ENCODE measurements at places on chromosomes 1 and 21.

DNA sequence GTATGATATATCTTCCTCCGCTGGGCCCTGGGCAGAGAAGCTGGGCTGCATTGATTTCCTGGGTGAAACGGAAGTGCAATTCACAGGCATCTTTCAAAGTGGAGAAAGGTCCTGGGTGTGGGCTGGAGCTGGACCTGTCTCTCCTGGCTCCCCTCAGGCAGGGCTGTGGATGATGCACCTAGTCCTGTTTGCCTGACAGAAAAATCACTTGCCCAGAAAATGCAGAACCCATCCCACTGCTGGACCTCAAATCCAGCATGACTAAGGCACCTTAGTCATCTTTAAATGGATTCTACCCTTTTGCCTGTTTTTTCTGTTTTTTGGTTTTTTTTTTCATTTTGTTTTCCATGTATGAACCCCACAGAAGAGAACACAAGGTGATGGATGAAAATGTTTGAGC, 49.7 kb downstream of the MYSM1 start:
- DNase-seq = peak; percentile 15

- no peak for DNase-seq
Measured at GRCh38 chr1:160005070-160005469, 26.7 kb downstream of the PIGM start.

DNA sequence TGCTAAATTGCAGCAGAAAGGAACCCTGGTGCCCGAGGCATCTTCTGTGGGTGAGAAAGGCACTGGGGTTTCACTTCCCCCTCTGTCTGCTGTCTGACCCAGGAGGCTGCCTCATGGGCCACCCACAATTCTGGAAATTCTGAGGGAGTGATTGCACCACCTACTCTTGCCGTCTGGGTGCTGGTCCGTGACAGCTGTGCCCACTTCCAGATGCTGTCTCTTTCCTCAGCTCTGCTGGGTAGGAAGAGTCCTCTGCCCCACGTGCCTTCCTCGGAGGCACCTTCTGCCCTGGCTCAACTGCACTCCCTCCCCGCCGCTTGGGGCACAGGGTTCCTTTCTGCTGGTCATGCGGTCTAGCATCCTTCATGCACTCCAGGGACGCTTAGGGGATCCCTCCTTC, 96.3 kb downstream of the ARHGEF10L start:
- no peak for DNase-seq

GRCh38 chr1:230867903-230868735, at the start of gene C1orf198:
TSS of gene C1orf198 (minus strand) at chr1:230868521. CDS start at chr1:230868512, 9 bp downstream.
- DNase-seq = peak; percentile 65

- DNase-seq = no peak
Measured at GRCh38 chr1:110465814-110466380, 14.9 kb downstream of the PROK1 start.

- DNase-seq = no peak
Measured at GRCh38 chr1:94401206-94401605, 17.0 kb upstream of the ABCD3 start.

GRCh38 chr21:14589855-14590563, 43.9 kb upstream of the SAMSN1 start:
- DNase-seq = no peak

GRCh38 chr21:30629200-30629599, 5.8 kb upstream of the KRTAP20-2 start:
- DNase-seq = no peak

DNA sequence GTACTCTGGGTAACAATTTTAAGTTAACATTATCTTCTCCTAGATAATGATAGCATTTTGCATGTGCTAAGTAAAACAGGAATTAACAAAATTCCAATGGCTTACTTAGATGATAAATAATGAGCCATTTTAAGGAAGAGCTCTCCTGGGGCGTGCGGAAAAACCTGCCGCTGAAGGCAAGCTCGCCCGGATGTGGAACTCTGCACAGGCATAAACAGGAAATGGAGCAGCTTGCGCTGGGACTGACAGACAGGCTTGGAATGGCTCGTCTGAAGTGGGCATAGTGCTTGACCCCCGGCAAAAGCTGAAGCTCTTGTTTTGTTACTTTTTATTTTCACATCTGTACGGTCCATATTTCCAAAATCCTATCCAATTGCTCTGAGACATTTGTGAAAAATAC, 169.2 kb downstream of the ZNF281 start:
- DNase-seq = no peak

GRCh38 chr1:159790237-159790917, 9.6 kb downstream of the DUSP23 start:
- peak; percentile 15 for DNase-seq

DNA sequence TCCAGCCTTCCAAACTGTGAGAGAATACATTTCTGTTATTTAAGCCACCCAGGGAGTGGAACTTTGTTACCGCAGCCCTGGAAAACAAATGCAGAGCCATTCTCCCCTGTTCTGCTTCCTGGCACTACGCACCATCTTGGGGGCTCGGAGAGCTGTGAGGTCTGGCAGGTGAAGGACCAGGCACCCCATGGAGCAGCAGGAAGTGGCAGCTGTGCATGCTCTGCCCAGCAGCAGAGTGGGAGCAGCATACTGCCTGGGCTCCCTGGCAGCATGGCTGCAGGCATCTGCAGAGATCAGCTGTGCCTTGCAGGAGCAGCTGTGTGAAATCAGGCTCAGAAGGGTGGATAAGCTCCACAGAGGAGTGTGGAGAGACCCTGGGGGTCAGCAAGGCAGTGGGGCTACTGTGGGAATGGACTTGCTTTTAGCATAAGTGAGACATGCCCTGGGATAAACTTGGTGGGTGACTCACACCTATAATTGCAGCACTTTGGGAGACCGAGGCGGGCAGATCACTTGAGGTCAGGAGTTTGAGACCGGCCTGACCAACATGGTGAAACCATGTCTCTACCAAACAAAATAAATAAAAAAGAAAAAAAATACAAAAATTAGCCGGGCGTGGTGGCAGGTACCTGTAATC, 17.7 kb upstream of the ZSCAN20 start:
- DNase-seq = no peak

GRCh38 chr1:17831597-17831996, 76.5 kb downstream of the ACTL8 start:
- DNase-seq = peak; percentile 59

DNA sequence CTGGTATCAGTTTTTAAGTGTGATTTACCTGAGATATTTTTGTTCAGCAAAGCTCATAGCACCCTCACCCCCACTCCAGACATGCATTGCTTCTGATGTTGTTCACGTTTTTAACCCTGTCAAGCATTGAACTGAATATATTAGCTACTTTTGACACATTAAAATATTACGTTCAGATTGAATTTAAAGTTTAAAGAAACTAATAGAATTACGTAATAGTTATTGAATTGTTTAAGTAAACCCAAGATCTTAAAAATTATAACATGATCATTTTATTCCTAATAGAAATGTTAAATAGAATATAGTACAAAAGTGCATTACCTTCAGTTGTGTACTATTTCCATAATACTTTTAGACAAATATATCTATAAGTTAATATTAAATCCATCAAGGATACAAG, 18.9 kb downstream of the GLRX2 start:
- no peak for DNase-seq

DNA sequence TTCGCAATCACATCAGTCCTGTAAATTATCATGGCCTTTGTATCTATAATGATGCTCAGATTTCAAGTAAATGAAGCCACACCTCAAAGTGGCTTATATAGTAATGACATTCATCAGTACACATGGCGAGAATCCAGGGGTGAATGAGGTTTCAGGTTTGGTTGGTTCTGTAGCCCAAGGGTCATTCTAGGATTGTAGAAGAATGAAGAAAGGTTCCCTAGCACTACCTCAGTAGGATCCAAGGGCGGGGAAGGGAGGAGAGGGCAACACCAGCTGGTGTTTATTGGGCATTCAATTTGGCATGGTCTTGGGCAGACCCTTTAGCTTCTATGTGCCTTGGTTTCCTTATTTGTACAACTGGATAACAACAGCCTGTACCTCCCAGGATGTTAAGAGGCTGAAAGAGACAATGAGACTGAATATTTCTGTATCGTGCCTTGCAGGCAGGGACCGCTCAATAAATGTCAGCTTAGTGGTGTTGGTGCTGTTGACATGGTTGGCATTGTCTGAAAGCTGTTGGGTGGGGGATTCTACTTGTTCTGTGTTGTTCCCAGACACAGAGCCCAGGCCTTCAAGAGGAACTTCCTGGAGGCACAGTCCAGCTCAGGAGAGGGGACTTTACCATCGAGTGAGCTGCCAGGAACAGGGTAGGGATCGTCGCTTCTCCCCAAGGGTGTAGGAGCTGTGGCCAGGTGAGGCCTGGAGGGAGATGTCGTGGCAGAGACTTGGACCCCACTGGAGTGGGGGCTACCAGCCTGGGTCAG, 388.2 kb downstream of the PTPRU start:
- no peak for DNase-seq

All from fibroblast of skin of right biceps (primary cell).